Stimulated activated CD8-positive, alpha-beta memory T cell treated with anti-CD3 and anti-CD28 coated beads, Interleukin-7, amount 100 ng/mL, for 1 hour (primary cell): ENCODE measurements at places on chromosomes 1 and 21.

DNA sequence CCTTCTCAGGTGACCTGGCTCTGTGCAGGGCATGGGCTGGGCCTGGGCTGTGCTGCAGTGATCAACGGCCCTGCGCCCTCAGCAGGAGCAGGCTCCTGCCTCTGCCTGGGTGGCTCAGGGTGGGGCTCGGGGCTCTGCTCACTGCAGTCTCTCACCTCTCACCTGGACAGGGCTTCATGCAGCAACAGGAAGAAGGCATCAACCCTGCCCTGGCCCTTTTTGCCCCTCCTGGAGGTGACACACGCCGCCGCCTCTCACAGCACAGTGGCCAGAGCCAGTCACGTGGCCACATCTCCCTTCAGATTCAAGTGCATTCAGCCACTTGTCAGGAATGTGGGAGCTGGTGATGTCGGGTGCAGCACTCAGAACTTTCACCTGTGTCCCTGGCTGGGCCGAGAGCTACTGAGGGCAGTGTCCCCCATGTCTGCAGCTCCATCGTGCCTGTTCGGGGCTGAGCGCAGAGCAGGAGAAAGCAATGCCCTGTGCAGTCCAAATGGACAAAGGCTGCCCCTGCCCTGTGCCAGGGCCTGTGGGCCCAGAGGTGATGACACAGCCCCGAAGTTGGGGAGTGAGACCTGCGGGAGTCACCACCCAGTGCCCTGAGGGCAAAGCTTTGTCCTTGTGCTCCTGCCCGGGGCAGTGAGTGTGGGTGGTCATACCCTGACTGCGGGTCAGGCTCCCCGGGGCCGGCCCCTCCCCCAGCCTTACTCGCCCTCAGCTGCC is 314.0 kb downstream of the PTPRU start:
- no peak for DNase-seq

GRCh38 chr1:156198831-156199349 is 5.0 kb downstream of the SLC25A44 start:
- no peak for DNase-seq

DNA sequence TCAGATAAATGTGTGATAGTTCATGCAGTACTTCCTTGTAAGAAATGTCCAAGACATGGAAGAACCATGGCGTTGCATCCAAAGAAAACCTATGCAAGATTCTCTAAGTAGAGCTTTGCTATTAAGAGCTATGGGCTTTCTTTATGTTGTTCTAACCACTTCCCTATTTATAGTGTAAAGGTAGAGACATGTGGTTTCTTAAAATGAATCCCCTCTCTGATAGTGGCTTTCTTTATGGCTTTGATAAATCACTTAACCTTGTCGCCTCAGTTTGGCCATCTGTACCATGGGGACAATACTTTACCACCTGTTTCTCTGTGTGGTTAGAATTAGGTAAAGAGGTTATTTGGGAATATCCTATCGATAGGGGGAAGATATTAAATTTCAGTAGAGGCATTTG is 305.5 kb downstream of the NFIA start:
- no peak for DNase-seq

- no peak for DNase-seq
Measured at GRCh38 chr1:74703386-74704182, 29.3 kb downstream of the CRYZ start.

DNA sequence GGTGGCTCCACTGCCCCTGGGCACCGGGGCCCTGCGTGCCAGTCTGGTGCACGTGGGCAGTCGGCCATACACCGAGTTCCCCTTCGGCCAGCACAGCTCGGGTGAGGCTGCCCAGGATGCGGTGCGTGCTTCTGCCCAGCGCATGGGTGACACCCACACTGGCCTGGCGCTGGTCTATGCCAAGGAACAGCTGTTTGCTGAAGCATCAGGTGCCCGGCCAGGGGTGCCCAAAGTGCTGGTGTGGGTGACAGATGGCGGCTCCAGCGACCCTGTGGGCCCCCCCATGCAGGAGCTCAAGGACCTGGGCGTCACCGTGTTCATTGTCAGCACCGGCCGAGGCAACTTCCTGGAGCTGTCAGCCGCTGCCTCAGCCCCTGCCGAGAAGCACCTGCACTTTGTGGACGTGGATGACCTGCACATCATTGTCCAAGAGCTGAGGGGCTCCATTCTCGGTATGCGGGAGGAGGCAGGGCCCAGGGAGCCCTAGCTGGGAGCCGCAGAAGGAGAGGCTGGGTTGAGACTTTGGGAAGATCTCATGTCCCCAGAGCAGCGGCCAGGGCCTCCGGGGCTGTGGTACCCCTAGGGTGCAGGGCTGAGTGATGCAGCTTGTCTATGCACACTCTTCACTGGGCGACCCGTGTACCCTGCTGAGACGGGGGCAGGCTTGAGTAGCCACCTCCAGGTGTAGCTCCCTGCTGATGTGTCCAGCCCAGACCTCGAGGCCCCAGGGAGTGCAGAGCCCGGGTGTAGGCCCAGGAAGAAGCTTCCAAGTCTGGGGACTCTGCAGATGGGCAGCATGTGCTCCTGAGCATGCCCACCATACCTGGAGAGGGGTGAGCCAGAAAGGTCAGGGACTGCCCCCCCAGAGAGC is 1.8 kb downstream of the VWA1 start:
- DNase-seq, result no peak

GRCh38 chr1:170377440-170377839 is 154.5 kb upstream of the GORAB start:
- no peak for DNase-seq

DNA sequence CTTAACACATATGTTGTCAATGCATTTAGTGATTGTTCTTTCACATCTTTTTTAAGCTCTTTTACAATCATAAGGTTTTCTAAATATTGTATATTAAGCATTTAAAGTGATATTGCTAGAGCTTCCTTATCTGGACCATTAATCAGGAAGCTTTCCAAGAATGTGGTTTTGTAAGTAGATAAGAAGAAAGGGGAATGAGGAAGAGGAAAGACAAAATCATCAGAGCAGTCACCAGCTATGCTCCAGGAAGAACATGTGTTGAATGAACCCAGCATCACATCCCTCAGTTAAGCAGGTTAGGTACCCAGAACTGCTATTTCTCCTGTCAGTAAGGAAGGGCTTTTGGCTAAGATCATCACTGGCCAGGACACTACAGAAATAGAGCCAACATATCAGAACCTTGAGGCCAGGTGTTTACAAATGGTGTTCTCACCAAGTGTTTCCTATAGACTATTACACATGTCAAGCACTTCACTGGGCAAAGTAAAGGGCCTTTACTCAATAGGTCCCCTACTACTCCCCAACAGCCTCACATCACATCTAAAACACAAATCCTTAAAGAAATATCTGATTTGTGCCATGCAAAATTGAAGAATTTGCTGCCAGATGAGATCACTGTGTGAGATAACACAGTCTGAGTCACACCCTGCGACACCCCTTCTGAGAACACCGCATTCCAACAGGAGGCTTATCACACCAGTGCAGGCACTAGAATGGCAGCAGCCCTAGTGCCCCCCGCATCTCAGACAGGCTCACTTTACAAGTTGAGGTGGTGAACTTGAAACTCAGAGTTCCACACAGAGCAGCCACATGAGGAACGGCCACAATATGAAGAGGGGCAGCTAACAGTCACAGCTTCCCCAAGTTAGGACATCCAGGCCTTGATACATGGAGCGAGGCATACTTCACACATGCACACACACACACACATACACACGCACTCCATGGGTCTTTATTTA is 1.8 kb upstream of the SPRR2A start:
- DNase-seq, result no peak

GRCh38 chr21:26422138-26422537 is 150.9 kb downstream of the CYYR1 start:
- DNase-seq, result no peak

- DNase-seq, result no peak
Measured at GRCh38 chr1:198155253-198155652, 1.5 kb upstream of the NEK7 start.

- DNase-seq, result no peak
Measured at GRCh38 chr1:225825078-225825477, 15.2 kb downstream of the EPHX1 start.

GRCh38 chr1:14987829-14988603 is 165.5 kb upstream of the TMEM51 start:
- DNase-seq, result no peak

DNA sequence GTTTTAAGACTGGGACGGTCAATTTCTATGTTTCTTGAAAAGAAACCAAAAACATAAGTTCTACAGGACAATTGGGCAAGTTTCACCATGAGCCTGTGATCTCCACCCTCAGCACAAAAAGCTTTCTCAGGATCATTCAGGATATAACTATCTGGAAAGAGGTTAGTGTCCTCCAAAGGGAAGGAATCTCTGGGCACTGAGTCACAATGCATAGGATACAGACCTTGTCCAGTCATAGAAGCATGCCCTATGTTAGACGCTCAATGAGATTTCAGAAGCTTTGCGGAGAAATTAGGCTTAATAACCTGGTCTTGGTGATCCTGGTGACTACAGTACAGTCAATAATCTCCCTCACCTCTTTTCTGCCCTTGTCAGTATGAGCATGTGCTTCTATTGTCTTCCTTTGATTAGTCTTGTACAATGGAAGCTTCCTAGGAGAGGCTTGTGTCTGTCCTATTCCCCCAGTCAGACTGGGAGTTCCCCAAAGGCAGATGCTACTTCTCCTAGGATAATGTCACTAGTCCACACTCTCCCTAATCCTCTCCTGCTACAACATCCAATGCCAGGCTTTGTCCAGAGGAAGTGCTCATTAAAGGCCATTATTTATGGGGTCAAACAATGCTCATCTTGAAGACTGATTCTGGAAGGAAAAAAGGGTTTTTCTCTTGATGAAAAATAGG is 97.4 kb downstream of the KCNH1 start:
- DNase-seq, result no peak

GRCh38 chr1:197768014-197768805 is 7.1 kb downstream of the DENND1B start:
- DNase-seq, result no peak

DNA sequence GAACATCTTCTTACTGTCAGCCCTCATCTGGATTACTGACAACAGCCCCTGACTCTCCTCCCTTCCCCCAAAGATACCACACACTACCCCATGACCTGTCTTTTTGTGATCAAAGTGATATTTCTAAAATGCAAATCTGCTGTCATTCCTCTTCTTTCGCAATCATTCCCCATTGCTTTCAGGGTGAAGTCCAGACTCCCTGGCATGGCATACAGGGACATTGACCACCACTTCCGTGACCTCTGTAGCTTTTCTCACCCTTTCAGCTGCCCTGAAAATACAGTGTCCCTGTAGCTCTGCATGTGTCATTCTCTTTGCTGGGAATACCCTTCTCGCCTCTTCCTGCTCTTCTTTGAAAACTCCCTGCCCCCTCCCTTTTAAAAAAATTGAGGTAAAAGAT is 4.1 kb downstream of the SERINC2 start:
- DNase-seq, result no peak

- DNase-seq, result no peak
Measured at GRCh38 chr21:33067457-33067856, 2.5 kb upstream of the OLIG1 start.

DNA sequence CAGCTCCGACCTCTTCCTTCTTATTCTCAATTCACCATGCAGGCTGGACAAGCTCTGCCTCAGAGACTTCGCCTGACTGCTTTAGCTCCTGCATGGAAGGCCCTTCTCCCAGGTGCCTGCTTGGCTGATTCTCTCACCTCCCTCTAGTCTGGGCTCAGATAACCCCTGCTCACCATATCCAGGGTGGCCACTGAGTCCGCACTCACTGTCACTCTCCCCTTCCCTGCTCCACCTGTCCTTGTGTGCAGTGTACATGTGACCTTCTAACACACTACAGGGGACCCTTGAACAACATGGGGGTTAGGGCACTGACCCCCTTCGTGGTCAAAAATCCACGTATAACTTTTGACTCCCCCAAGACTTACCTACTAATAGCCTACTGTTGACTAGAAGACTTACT is 14.4 kb upstream of the GALNT2 start:
- no peak for DNase-seq

DNA sequence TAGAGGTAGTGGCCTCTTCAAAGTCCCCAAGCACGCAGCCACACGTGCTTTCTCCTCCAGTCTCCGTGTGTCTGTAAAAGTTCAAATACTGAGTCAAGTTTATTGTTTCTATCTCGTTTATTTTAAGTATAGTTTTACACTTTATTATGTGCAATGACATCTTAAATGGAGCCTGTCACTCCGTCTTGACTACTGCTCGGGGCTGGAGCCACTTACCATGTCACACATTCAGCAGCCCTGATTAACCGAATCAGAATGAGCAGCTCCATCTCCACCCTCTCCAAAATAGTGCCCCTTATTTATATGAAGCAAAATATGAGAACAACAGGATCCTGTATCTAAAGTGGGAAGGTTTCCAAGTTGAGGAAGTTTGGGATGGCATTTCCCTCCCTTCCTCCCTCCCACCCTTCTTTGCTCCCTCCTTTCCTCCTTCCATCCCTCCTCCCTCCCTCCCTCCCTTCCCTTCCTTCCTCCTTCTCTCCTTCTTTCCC is 201.0 kb downstream of the PBX1 start:
- DNase-seq, result no peak

DNA sequence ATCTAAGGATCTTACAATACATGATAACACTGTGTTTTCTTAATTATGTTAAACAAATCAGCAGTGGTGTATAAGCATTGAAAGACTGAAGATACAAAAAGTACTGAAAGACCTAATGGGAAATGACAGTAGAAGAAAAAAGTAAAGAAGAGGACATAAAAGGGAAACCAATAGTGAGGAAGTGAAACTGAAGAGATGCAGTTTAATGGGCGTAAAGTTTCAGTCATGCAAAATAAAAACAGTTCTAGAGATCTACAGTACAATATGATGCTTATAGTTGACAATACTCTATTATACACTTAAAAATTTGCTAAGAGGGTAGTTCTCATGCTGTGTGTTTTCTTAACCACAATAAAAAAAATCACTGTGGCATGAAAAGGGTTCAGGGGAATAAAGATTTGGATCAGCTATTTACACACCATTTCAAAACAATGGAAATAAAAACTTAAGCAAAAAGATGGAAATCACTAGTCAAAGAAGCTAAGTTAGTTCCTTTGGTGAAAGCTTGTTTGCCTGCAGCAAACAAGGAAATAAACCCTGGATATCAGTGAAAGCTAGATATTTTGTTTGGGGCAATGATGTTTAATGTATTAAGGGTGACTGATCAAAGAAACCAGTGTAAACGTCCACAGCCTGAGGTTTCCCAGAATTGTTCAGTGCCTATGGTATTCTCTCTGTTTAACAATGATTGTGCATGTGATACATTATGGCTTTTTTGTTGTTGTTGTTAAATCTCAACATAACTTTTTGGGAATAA is 1160.8 kb upstream of the ADGRL2 start:
- no peak for DNase-seq

- DNase-seq, result no peak
Measured at GRCh38 chr1:221169447-221169889, 290.2 kb downstream of the HLX start.

DNA sequence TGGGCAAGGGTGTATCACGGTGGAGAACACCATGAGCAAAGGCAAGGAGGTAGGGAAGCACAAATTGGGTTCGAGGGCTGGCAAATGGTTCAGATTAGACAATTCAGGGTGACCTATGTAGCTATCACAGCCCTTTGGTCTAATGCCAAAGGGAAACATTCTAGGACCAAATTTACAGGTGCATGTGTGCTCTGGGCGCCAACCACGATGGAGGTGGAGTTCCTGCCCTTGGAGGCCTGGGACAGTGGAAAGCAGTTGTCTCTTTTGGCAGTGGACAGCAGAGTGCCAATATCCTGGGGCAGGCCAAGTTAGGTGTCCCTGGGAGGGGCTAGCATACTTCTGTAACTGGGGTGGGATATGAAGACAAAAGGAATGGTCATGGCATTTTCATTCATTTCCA is 40.1 kb downstream of the IGFN1 start:
- DNase-seq, result no peak
